ENCODE measurements at places on chromosomes 4 and X.

- no peak for DNase-seq
Measured at GRCh38 chrX:1535241-1536041, 1.5 kb downstream of the P2RY8 start.

DNA sequence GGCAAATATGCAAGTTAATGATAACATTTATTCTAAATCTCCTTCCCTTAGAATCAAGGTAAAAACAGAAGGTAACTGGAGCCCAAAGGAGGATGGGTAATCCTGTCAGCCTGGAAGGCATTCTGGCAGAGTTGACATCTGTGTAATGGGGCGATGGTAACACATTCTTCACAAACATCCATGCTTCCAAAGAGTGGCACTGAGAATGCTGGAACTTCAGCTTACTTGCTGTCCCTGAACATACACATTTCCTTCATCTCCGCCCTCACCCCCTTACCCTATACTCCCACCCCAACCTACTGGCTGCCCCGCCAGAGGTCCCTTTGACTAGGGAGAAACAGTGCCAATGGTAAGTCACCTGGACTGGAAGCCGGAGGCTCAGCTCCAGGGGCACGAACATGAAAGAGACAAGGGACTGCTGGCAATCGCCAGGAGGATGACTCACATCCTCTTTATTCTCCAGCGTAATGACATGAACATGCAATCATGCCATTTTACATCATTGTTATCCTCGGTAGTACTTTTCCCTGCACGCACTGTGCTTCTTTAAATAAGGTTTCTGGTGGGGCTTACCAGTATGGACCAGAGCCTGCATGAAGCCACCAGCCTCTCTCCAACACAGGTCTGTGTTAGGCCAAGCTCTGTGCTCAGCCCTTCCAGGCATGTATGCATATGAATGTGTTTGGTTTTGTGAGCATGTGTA lies 694.2 kb upstream of the TENM3 start:
- DNase-seq: no peak

DNA sequence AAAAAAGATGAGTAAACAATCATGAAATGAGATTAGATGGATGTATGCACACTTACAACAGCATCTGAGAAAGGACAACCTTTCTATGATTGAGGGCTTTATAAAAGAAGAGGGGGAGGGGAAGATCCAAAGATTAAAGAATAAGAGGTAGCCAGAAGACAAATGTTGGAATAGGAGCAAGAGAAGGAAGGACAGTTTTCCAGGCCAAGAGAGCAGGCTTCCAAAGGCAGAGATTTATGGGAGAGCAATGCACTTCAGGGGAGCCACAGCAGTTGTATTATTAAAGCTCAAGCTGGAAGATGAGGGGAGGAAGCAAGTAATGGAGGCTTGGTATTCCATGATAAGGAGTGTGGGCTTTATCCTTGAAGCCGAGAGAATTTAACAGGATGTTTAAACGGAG lies 110.3 kb upstream of the PTPN13 start:
- DNase-seq: no peak

GRCh38 chr4:102114118-102114630 lies 231.1 kb downstream of the SLC39A8 start:
- DNase-seq: no peak

GRCh38 chrX:82934980-82935379 lies 573.1 kb upstream of the POU3F4 start:
- no peak for DNase-seq

DNA sequence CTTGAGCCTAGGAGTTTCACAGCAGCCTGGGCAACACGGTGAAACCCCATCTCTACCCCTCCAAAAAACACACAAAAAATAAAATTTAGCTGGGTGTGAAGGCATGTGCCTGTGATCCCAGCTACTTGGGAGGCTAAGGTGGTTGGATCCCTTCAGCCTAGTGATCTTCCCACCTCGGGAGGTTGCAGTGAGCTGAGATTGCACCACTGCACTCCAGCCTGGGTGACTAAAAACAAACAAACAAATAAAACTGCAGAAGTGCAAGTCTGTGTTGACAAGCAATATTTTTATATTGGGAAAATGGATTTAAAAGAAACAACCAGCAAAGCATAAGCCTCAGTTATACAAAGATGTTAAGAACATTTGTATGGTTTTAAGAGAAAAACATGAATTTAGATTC lies 46.1 kb downstream of the IGFBP7 start:
- DNase-seq: no peak

DNA sequence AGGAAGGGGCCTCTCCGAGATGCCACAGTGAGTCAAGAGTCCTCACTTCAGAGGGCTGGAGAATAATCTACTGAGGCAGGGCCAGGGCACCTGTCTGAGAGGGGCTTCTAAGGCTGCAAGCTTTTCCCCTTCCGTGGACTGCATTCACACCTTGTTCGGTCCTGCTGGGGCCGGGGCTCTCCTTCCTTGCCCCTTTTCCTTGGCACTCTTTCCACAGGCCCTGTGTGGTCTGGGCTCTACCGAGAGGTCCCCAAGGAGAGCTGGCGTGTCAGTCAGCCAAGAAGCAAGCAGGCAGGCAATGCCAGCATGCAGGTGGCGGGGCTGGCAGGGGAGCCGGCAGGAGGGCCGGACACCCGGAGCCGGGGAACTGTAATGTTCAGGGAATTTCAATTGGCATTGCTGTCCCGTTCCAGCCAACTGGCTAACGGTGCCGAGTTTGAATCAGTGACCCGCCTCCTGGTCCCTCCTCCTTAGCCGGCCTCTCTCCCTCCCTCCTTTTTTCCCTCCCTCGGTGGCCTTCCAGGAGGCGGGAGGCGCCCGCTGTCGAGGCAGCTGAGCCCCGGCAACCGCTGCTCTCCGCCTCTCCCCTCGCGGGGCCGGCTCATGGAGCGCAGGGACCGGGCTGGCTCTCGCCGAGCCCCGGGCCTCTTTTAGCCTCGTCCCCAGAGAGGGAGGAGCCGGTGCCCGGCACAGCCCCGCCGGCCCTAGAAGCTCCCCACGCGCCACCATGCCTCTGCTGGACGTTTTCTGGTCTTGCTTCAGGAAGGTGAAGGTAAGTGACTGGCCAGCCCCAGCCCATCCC lies at the start of gene STARD8:
Gene STARD8, plus strand, starts transcription at position 511 of the 802 bp plus-strand sequence. Its CDS starts 217 bp downstream, at position 728.
- DNase-seq: no peak

DNA sequence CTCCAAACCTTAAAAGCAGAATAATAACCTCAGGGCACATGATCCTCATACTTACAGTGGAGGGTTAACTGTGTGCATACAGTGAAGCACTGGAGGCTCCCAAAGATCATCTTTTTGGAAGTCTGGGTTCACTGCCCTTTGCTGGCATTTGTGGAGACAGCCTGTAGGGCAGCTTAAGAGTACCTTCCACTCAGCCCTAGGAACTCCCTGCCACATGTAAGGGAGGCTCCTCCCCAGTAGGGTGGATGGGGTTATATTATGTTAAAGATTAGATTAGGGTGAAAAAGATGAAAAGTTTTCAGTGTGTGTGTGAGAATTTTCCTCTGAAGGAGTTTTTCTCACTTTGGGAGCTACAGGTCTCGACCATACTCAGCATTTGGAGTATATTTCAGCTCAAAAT lies 388.4 kb downstream of the RAB28 start:
- DNase-seq: no peak

GRCh38 chrX:1418901-1419544 lies 27.1 kb upstream of the SLC25A6 start:
- no peak for DNase-seq

GRCh38 chrX:105696870-105697269 lies 125.5 kb upstream of the NRK start:
- no peak for DNase-seq

DNA sequence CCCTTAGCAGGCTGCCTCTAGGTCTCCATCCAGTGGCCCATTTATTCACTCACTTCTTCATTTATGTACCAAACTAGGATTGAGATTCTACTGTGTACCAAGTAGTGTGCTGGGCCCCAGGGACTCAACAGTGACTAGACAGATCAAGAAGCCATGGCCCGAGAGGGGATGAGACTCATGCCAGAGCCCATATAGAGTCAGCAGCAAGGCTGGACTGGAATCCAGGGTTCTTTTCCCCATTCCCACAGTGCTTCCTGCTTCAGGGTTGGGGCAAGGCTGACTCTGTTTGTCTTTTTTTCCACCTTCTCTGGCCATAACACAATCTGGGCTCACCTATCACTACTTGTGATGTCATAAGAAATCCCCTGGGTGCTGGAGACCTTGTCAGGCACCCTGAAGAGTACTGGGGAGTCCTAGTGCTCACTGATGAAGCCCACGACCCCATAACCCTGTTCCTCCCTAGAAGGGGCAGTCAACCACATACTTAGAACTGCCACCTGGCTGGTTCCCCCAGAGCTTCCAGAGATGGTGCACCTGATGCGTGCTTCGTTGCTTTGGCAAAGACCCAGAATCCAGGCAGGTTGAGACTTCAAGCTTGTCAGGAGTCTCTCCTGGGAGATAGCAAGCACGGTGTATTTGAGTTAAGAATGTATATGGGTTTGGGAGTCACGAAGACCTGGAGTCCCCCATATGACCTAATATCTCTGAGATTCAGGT lies 6.2 kb downstream of the RTL5 start:
- no peak for DNase-seq

GRCh38 chrX:108299704-108300103 lies 138.5 kb downstream of the COL4A6 start:
- DNase-seq: no peak

All from cortex of kidney (tissue), 1 donor.